Spleen (tissue), 13 donors: ENCODE measurements at places on chromosomes 11 and 22. TPM values are rescaled to one million over a fixed set of nuclear protein-coding genes. Genes with fewer than 3 reads are reported as not detected.

Gene OR2AG2
- 0.20 TPM for total RNA-seq

Gene POU2AF3
- 0.61 TPM for total RNA-seq

Gene UPK3A
- total RNA-seq = not detected

Gene TEX54
- total RNA-seq = not detected

Gene CPT1B
- total RNA-seq = 25.0 TPM

Gene GLB1L3
- 0.25 TPM for total RNA-seq

Gene DDI1
- total RNA-seq = not detected

Gene ASPHD2
- 4.5 TPM for total RNA-seq

Gene CDC42EP2
- total RNA-seq = 26.4 TPM

Gene TRIM66
- total RNA-seq = 12.6 TPM

Gene ANO1
- 0.86 TPM for total RNA-seq

Gene NCAM1
- 11.8 TPM for total RNA-seq

Gene PLAAT5
- not detected for total RNA-seq

Gene CAT
- total RNA-seq = 126 TPM

Gene CSKMT
- 10.5 TPM for total RNA-seq

Gene SEPTIN5
- 14.9 TPM for total RNA-seq

Gene CD248
- 4.9 TPM for total RNA-seq

Gene OR8G5
- total RNA-seq = not detected

Gene TIMP3
- total RNA-seq = 171 TPM

Gene HEPN1
- total RNA-seq = not detected

Gene MS4A12
- not detected for total RNA-seq

Gene OR51E1
- total RNA-seq = not detected

Gene CTSW
- 29.5 TPM for total RNA-seq

Gene CTTN
- 115 TPM for total RNA-seq

Gene LMNTD2
- 4.9 TPM for total RNA-seq

Gene GGTLC2
- not detected for total RNA-seq

Gene RAB3IL1
- 34.7 TPM for total RNA-seq

Gene USP35
- 7.3 TPM for total RNA-seq

Gene OR10A2
- not detected for total RNA-seq

Gene TREH
- total RNA-seq = not detected

Gene CAPN1
- total RNA-seq = 168 TPM

Gene TPST2
- total RNA-seq = 63.2 TPM

Gene ZNF215
- total RNA-seq = 4.5 TPM

Gene OR5AN1
- not detected for total RNA-seq

Gene JHY
- total RNA-seq = 3.8 TPM

Gene CRYAB
- 41.6 TPM for total RNA-seq

Gene CNGA4
- total RNA-seq = 0.23 TPM

Gene NOX4
- total RNA-seq = 1.4 TPM

Gene AGBL2
- 1.7 TPM for total RNA-seq

Gene CYP2D6
- 2.0 TPM for total RNA-seq

Gene PHLDB1
- total RNA-seq = 121 TPM

Gene TBX10
- total RNA-seq = not detected
